ENCODE measurements at places on chromosomes 3 and 15.
A peak's percentile ranks its signal among the peaks of the same experiment; 100 is the strongest.

GRCh38 chr15:69725275-69725674 is 272.7 kb downstream of the RPLP1 start:
- no peak for DNase-seq

DNA sequence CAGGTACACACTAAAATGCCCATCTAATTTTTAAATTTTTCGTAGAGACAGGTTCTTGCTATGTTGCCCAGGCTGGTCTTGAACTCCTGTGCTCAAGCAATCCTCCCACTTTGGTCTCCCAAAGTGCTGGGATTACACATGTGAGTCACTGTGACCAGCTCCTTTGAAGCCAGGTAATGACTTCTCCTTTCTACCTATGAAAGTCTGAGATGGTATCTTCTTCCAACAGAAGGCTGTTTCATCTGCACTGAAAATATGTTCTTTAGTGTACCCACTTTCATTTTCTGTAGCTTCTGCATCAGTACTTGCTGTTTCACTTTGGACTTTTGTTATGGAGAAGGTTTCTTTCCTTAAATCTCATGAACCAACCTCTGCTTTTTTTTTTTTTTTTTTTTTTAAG is 8.8 kb downstream of the OIP5 start:
- DNase-seq: no peak

DNA sequence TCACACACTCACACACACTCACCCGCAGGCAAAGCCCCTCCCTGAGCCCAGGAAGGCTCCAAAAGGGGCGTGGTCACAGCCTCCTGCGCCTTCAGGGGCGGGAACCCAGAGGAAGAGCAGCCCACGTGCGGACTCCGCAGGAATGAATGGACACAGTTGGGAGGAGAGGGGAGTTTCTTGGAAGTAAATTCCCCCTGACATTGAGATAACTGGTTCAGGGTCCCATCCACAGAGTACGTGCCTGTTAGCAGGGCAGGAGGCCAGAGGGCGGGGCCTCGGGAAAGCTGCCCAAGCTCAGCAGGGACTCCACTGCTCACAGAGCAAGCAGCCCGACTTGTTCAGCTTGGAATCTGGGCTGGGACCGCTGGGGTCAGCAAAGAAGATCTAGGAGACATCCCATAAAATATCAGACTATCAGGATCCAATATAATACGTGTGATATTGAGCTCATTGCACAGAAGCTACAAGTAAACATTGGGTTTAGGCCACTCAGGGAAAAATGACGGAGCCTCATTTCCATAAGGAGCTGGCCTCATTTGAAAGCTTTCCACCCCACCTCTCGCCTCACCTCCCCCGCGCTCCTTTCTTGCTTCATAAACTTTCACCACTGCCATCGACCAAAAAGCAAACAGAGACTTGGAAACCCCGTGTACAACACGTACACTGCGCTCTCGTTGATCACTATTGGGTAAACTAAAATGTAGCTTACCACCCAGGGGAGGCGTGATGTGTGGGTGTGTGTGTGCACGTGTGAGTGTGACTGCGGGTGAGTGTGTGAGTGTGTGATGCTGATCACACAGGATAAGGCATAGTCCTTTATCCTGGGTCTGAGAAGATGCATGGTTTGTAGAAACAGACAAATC is 36.0 kb downstream of the TM2D3 start:
- DNase-seq: peak; percentile 14

GRCh38 chr3:98746882-98747281 is 16.3 kb upstream of the ST3GAL6 start:
- no peak for DNase-seq

DNA sequence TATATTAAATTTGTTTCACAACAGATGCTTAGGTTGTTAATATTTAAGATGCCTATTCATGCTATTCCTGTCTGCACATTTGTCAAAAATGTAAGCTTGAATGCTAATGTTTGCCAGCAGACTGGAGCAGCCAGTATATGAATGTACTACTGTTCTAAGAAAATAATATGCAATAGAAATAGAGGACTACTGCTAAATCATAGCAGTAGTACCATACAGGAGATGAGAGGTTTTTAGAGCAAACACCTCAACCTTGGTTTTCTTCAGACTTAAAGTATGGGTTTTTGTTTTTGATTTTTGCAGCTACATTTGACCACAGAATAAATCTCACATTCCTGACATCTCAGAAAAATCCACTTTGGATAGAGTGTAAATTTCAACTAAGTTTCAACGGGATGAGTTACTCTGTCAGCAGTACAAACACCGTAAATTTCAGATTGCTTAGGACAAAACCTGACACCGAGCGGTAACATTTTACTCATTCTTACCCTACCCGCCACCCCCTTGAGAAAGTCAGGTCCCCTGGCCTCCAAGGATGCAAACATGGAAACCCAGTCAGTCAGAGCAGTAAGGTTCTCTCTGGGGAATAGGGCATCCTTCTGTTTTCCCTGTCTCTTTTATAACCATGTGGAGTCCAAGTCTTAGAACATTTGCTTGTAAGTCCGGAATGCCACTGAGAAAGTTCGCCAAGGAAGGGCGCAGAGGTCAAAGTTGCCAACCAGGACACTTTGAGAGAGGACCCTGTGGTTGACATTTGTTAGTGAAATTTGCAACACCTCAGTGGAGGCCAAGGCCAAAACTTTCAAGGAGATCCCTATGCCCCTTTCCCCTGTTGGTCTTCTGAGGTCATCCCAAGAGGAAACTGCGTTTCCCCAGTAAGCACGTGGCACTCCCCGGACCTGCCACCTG is 17.9 kb upstream of the SATB1 start:
- DNase-seq: no peak

DNA sequence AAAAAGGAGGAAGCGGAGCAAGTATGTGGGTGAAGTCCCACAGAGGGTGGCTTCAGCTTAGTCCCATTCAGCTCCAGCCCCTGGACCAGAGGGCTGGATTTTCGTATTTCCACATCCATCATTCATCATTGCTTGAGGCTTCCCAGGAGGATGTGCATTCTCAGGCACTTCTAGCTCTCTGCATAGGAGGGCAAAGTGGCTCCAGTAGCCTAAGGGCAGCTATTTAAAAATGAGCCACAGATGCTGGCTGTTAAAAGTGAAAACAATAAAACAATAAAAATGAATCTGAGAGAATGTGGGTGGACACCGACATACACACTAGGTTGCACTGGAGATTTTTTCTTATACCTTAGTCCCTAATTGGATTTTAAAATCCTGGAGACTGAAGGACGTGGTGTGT is 629.2 kb upstream of the ZNF385D start:
- no peak for DNase-seq

DNA sequence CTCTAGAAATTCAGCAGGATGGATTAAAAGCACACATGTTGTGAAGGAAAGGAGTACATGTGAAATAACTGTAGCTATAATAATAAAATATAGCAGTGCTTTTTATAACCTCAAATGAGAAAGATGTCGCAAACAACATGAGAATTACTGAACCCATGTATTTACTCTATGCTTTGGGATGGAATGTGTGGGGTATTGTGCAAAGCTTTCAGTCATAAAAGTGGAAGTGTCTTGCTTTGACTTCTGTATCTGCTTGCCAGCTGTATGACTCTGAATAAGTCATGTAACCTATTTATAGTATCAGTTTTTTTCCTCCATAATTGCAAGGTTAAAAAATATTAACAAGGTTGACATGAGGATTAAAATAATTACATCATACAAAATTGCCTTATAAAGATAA is 519.3 kb upstream of the CADM2 start:
- no peak for DNase-seq

GRCh38 chr3:72150634-72151412 is 365.9 kb upstream of the PROK2 start:
- DNase-seq: no peak

DNA sequence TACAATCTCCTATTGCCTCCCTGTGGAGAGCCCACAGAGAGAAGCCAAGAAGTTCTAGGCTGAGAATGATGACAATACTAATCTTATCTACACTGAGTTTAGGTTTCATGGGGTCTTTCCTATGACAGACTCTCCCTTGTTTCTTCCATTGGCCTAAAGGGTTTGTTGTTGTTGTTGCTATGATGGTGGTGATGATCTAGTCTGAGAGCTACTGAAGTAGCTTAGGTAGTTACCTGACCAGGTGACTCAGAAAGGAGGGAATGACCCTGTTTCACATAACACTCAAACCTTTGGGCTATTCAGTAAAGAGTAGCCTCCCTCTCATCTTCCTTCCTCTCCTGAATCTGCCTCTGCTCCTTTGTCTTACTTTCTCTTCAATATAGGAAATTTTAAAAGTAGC is 170.2 kb downstream of the GMNC start:
- no peak for DNase-seq

GRCh38 chr3:190360228-190360627 is 27.7 kb upstream of the CLDN16 start:
- no peak for DNase-seq

- no peak for DNase-seq
Measured at GRCh38 chr15:88302373-88302772, 45.8 kb upstream of the NTRK3 start.
